ENCODE measurements at places on chromosomes 4 and X.
A peak's percentile ranks its signal among the peaks of the same experiment; 100 is the strongest.

- DNase-seq = no peak
Observed at GRCh38 chr4:4724321-4724720, 135.1 kb upstream of the MSX1 start.

GRCh38 chr4:1080961-1081688 lies 32.2 kb downstream of the RNF212 start:
- DNase-seq = peak; percentile 93

DNA sequence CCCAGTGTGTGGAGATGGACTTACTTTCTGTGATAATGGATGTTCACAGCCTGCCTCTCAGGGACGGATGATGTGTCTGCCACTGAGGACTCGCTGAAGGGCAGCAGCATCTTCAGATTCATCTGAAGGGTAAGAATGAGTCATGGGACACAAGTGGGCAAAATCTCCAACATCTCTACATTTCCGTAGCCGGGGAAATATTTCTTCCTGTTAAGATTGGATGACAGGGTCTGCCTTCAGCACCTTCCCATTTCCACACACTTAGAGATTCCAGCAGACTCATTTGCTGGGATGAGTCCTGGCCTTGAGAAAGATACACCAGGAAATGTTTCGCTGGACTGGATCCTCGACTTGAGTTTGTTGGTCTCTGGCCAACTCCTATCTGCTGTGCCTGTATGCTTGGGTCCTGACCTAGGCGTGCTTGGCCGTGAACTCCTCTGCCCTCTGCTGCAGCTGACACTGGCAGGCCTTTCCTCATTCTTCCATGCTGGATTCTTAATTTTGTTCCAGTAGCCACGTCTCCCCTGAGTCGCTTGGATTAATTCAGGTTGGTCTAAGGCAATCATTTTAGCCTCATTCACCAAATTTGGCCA lies 46.5 kb upstream of the SOD3 start:
- no peak for DNase-seq

GRCh38 chr4:106852426-106852825 lies 183.7 kb downstream of the DKK2 start:
- no peak for DNase-seq

DNA sequence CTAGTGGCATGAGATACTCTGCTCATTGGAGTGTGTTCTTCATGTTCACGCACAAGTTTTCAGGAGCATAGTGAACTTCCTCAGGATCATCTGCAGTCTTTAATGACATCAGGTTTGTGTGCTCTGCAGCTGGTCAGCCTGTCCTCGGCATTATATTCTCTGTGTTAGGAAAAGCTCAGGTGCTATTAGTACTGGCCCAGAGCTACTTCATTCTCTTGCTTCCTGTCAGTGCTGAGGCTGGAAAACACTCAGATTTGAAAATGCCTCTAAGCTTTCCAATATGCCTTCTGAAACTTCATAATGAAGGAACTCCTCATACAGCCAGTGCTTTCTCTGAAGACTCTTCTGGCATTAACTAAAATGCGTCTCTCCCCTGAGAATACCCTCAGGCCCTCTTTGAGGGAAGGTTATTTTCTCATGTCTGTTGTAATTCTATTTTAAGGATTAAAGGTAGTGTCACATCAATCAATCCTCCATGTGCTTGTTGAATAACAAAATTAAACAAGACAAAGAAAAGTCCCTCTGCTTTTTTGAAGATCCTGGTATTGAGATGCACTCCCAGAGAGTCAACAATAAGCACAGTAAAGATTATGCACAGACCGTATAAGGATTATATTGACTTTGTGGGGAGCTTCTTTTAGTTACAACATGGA lies 666.4 kb downstream of the ADGRL3 start:
- no peak for DNase-seq

- no peak for DNase-seq
Observed at GRCh38 chrX:49257846-49258748, 6.4 kb downstream of the FOXP3 start.

DNA sequence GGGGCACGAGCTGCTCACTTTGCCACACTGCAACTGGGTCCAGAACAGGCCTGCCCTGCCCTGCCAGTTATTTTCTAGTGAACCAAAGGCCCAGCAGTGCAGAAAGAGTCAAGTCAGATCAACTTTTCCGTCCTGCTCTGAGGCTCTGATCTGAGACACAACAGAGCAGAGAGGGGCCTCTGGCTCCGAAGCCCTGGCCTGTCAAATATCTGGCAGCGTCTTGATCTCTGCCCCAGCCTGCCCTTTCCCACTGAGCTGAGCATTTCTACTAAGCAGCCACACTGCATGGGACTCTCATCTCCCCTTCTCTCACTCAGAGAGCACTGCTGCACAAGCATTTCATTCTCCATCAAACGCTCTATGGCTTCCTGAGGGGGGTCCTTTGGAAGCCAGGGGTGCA lies 11.8 kb downstream of the IGFBP7 start:
- no peak for DNase-seq

DNA sequence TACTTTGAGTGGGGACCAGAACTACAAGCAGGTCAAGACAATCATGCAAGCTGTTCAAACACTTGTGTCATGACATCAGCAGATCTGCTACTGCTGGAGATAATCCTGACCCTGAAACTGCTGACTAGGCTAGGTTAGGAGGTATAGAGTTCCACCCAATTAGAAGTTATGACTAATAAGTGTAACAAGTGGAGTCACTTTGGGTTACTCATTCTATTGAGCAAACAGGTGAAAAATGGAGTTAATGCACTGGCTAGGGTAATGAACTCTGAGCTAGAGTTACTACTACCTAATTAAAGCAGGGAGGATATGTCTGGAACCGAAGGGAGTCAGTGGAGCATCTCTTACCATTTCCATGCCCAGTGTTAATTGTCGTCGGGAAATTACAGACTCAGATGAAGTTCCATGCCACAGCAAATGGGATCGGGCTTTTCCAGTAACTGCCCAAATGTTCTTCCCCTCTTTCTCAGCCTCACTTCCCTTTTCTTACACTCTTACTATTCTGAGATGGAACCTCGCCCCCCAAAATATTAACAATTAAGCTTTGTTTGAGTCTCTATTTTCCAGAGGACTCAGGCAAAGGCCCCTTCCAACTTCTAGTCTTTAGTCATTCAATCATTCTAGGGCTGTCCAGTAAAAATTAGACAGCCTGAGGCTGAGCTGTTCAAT lies 19.8 kb upstream of the MANBA start:
- DNase-seq = peak; percentile 95

DNA sequence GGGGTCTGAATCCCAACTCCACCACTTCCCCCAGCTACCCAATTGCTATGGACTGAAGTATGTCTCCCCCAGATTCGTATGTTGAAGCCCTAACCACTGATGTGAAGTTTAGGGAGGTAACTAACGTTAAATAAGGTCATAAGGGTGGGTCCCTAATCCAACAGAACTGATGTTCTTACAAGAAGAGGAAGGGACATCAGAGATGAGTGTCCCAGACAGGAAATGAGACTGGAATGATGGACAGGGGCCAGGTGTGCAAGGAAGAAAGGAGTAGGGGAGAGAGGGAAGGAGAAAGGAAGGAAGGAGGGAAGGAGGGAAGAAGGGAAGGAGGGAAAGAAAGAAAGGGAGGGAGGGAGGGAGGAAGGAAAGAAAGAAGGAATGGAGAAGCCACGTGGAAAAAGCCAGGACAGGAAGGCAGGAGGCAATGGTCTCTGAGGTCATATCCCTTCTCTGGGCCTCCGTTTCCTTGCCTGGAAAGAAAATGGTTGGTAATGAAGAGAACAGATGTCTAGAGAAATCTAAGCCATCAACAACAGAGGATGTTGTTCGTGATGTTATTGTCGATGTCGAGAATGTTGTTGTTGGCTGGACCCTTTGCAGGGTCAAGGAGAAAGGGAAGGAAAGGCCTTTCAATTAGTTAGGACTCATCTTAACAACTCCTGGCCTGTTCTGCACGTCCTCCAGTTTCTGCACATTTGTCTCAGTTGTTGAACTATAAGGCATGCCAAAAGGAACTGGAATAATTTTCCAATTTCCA lies 59.0 kb upstream of the FGFBP2 start:
- DNase-seq = no peak

- no peak for DNase-seq
Observed at GRCh38 chr4:139253713-139254112, 26.3 kb downstream of the MGARP start.

DNA sequence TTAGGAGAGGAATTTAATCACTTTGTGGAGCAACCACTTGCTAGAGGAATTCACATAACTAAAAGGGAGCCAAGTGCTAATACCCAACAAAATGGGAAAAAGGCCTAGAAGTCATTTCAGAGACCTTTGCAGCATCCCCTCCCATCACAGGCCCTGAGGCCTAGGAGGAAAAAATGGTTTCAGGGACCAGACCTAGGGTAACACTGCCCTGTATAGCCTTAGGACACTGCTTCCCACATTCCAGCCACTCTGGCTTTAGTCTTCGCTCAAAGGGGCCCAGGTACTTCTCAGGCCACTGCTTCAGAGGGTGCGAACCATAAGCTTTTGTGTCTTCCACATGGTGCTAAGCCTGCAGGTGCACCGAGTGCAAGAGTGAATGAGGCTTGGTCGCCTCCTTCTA lies 19.1 kb downstream of the SPANXN2 start:
- DNase-seq = no peak

DNA sequence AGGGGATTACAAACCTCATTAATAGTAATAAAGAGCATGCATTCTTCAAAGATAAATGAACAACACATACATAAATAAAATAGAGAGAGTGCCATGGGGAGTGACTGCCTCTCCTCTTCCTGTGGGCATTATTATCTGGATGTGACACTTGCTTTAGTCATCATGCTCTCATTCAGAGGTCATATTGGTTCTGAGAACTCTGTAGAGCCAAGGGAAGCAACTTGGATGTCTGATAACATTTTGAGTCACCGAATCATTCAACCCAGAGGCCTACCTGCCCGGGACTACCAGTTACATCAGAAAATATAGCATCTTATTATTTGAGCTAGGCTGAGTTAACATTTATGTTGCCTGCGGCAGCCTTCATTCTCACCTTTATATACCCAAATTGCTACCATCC lies 489.5 kb downstream of the STIM2 start:
- peak; percentile 64 for DNase-seq

- peak; percentile 17 for DNase-seq
Observed at GRCh38 chrX:95063554-95063953, 1389.5 kb downstream of the FAM133A start.

DNA sequence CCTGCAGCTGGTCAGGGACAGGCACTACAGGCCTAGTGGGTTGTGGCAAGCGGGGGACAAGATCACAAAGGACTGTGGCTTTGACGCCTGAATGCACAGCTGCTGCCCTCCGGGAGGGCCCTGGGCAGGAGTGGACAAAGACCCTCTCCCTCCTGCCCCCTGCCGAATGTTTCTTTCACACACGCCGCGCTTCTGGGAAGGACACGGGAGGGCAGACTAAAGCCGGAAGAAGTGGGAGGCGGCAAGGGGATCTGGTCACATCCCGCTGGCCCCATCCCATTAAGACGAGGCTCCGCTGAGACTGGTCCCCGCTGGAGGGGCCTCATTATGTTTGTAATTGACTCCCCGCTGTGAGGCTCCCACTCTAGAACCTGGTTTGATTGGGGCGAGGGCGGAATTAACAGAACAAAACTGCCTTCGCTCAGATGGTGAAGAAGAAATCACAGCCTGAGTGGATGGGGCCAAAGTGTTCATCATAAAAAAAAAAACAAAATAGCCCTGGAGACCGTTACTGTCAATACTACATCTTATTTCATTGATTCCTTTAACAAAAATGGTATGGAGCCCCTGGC lies 37.8 kb upstream of the PSAPL1 start:
- no peak for DNase-seq

DNA sequence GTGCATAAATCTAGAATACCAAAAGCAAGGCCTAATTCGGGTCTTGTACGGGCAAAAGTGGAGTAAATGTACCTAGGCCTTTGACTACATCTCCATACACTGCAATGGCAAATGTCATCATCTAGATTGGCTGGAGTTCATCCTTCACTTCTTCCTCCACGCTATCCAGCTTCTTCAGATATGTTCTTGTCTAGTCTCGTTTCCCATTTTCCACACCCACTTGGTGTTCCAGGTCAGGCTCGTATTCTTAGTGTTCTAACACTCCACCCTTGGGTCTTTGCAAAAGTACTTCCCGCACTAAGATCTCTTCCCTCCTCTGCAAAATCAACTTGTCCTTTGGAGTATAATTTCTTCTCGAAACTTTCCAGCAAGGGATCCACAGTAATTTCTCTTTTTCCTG lies 1.4 kb downstream of the COQ2 start:
- no peak for DNase-seq

DNA sequence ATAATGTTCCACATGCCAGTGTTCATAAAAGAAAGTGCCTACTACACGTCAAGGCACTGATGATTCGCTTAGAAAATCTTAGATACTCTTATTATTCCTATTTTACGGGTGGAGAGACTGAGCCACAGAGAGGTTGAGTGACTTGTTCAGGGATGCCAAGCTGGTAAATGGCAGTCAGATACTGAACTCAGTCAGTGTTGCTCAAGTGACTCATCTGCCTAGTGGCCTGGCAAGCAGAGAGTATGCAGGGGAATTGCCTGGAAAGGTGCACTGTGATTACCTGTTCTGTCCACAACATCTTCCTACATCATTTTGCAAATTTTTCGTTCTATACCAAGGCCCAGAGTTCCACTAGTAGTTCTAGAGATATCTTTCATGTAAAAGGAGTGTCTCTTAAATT lies 68.4 kb downstream of the RAPGEF2 start:
- DNase-seq = peak; percentile 69

DNA sequence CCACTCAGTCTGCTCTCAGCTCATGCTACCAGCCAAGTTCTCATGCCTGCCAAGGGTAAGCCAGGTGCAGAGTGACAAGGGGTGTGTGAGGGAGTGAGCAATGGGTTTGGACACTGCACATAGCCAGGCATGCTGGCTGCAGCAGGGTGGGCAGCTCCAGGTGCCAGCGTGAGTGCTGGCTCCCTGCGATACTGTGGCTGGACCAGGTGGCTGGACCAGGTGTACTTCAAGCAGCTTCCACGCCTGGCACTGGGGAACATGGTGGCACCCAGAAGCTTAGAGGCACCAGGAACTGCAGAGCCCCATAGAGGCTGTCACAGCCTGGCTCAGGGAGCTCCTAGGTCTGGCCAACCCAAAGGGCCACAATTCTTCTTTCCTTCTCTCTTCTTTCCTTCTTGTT lies 234.9 kb upstream of the GIMD1 start:
- DNase-seq = no peak

Data from mammary epithelial cell (primary cell).